Breast epithelium (tissue), 4 donors: ENCODE measurements at places on chromosomes 1 and 21. TPM values are rescaled to one million over a fixed set of nuclear protein-coding genes. Genes with fewer than 3 reads are reported as not detected.

OR2L13 gene
- total RNA-seq = 0.33 TPM

DNA sequence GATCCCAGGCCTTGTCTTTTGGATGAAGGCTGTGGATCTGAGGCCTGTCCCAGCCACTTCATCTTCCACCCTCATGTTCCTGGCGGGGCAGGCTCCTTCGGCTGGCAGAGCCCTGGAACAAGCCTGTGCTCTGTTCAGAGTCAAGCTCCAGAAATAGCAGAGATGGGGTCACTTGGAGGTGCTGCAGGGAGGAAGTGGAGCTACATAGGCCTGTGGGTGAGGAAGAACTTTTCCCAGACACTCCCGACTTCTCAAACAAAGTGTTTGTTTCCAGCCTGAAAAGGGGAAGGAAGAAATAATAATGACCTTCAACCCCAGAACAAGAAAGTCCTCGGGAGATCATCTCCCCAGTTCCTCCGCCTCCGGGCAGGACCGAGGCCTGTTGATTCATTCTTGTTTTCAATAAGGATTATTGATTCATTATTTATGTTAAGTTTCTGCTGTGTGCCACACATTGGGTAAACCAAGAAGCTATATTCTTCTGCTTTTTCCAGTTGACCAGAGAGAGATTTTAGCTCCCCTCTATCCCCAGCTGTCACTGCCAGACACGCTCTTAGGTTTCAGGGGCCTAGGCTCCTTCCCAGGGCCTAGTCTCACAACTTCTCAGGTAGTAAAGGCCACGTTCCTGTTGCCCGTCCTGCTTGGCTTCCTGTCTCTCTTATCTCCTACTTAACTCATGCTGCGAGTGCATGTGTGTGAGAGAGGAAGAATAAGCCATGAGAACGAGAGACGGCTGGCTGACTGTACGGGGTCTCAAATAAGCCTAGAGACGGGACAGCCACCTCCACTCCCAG lies 16.9 kb downstream of the IKBKE start:
- no peak for DNase-seq

DNA sequence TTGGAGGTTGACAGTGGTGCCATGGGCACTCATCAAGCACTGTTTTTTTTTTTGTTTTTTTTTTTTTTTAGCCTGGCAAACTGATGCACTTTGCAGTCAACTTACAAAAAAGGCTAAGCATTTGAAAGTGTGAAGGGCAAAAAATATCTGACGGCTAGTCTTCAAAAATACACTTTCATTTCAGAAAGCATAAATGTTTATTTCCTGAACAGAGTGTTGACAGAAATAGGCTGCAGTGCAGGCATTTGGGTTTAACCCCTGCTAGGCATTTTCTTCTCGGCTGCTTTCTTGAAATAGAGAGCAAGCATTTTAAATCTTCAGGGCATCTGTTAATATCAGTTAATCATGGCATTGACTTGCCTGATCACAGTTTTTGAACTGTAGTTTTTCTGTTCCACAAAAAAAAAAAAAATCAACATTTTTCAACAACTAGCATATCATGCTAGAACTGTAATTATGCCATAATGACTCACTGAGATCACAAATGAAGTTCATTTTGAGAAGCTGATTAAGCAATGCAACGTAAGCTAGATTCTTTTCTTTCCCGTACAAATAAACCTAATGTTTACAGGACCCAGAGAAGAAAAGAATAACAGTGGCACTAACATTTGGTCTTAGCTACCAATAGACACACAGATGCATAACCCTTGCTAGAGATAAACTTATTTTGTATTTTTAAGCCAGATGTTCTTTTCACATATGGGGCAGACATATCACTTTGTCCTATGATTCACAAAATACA lies 100.4 kb upstream of the USH2A start:
- DNase-seq = no peak

DNA sequence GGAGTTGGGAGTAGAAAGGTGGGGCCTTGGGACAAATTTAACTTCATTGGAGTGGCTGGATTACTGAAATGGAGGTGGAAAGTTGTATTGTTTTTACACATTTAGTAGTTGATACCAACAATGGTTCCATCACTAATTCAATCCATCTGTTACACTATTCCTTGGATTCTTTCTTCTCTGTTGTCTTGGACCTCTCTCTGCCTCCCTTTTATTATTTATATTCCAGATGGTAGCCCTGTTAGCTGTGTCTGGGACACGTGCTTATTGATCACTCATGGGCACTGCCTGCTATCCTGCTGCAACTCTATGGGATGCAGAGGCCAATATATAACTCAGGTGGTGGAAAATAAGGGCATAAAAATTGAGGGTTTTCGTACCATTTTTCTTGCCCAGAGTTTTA lies 346.3 kb downstream of the PAPPA2 start:
- DNase-seq = no peak

- DNase-seq = no peak
Measured at GRCh38 chr1:29083317-29084195, 40.1 kb downstream of the TMEM200B start.
